ENCODE measurements at places on chromosomes 6 and 20.

DNA sequence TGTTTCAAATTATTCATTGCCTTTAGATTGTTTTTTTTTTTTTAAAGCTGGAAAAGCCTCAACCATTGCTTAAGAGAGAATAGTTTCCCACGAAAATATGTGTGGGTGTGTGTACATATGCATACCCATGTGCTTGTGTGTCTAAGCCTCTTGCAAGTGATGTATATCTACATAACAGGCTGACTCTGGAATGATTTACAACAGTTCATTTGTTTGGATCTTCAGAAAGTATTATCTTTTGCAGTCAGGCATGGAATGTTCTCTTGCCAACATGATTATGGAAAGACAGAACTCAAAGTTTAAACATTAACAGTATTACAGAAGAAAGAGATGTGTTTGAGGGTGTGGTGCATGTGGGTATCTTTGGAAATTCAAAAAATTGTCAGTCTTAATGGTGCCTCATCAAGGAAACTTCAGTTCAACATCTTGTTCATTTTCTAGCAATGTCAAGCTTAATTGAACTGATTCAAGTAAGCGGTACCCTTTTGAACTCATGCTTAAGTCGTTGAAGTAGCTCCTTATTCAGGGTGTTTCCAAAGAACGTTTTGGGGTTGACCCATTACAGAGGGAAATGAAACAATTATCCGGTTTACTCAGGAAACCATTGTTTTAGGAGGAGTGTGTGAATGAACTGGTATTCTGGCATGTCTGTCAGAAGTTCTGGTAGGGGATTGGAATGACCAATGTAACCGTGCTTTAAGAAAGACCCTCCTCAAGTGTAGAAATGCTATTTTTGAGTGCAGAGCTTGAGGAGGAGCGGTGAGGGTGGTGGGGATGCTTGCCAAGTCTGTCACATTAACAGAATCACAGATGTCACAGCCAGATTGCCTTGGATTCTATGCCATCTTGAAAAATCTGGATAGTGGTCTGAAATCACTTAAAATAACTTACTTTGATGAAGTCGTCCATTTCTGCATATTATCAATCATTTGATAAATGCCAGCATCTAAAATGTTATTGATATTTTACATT lies 60.3 kb downstream of the ADGRG6 start:
- DNase-seq, result no peak

DNA sequence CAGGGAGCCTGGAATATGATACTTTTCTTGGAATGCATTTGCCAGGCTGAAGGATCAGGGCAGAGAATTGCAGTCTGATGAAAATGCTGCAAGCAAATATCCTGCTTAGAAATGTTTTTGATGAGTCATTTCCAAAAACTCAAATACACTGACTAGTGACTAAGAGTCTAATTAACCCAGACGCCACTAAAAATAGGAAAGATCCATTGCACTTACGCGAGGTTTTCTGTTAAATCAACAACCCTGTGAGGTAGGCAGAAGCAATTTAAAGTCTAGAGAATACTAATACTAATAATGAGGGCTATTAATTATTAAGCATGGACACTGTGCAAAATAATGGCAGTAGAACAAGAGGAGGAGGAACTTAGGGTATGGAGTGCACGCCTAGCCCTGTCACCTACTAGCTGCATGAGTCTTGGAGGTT lies 130.1 kb upstream of the DOK5 start:
- DNase-seq, result no peak

GRCh38 chr6:126027601-126028000 lies 41.3 kb downstream of the TRMT11 start:
- DNase-seq, result no peak

GRCh38 chr6:113627480-113627879 lies 229.7 kb upstream of the MARCKS start:
- no peak for DNase-seq

DNA sequence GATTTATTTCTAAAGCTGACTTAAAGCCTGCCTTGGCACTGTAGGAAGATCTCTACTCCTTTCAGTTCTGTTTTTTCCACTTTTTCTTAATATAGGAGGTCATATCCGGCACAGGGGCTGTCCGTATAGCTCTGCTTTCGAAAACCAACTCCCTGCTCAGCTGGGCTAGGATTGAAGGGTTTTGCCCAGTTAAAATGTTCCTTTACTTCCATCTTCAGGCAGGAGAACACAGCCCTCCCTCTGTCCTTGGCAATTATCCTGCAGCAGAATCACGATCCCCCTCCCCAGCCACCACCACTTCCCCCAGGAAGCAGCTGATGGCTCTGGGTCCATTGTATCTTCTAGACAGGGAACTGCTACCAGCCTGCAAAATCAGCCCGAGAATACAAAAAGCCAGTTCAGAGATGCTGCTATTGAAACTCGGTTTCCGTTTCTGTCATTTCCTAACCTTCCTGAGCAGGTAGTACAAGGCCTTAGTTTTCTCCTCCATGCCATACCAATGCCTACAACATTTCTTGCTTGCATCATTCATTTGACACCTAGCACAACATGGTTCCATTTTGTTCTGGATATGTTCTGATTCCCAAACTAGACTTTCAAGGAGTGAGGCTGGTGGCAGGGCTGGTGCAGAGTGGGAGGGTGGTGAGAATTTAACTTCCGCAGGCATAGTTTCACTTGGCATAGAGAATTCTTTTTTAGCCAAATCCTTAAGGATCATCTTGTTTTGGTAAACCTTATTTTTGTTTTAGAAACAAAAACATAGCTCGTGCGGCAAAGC lies 53.9 kb downstream of the FAM50B start:
- no peak for DNase-seq

- DNase-seq, result no peak
These were observed 6.0 kb downstream of the SRSF6 start for GRCh38 chr20:43463527-43464218.

- DNase-seq, result no peak
These were observed 243.1 kb downstream of the ESR1 start for GRCh38 chr6:152050451-152051195.

GRCh38 chr20:51627586-51627985 lies 85.1 kb upstream of the NFATC2 start:
- no peak for DNase-seq

DNA sequence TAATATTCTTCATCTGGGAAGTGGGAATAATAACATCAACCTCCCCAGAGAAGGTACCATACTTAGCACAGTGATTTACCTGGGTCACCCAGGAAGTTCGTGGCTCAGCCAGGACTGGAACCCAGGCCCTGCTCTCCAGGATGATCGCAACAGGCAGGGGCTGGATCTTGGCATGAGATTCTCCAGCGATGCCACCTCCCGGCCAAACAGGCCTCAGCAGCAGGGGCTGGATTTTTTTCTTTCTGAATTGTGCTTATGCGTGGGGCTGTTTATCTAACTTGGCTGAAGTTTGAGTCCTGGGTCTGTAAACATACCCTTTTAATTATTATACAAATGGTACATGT lies 129.5 kb upstream of the PTPN1 start:
- DNase-seq, result no peak

GRCh38 chr6:130697271-130697994 lies 129.8 kb upstream of the SMLR1 start:
- no peak for DNase-seq

- DNase-seq, result no peak
These were observed 37.0 kb upstream of the ECI2 start for GRCh38 chr6:4172368-4172767.

GRCh38 chr6:142697001-142697335 lies 248.0 kb downstream of the HIVEP2 start:
- DNase-seq, result no peak

- no peak for DNase-seq
These were observed 571 bp upstream of the PRPF6 start for GRCh38 chr20:63980317-63980805.

- no peak for DNase-seq
These were observed 21.9 kb upstream of the PLN start for GRCh38 chr6:118525913-118526780.

- DNase-seq, result no peak
These were observed 122.6 kb downstream of the SULF2 start for GRCh38 chr20:47662483-47663353.

GRCh38 chr6:168376811-168377483 lies 57.4 kb upstream of the DACT2 start:
- DNase-seq, result no peak

DNA sequence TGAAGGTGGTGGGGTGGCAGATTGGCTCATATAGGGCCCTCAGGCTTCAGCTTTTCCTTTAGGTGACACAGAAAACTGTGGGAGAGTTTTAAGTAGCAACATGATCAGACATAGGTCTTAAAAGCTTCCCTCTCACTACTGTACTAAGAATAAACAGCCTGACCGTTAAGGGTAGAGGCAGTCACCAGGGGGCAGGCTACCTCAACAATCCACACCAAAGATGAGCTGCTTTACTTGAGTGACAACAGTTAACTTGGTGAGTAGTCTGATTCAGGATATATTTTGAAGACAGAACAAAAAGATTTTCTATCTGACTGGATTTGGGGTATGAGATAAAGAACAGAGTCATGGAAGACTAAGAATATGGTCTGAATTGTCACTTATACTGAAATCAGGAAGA lies 193.1 kb upstream of the SHLD1 start:
- peak; percentile 7 for DNase-seq

DNA sequence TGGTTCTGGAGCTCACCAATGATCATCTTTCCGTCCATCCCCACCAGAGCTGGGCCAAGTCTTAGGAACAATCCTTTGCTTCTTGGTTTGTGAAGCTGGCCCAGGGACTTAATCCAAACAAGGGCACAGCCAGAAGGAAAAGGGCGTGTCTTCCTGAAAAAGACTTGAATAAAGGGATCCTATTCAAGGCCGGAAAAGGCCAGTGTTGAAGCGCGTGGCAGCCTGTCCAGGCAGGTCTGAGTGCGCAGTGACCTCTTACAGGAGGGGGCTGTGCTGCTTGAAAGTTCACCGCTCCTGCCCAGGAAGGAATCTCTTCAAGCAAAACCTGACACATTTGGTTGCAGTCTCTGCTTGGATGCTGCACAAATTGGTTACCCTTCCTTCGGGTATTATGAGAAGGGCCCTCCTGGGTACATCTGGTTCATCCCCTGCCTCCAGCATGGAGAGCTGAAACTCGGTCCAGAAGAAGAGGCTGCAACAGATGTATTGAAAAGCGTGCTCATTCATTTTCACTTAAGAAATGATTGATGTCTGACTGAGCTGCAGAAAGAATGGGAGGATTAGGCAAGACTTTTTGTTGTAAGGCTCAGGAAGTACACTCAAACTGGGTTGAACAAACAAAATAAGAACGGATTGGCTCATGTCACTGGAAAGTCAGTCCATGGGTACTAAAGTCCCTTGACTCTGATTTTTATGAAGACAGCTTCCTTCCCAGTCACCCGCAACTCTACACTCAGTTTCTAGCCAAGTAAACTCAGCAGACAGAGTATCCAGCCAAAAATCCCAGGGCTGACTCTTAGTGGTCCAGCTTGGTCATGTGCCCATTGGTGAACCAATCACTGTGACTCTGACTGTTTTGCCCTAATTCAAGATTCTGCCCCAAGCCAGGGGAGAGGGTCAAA lies 136.3 kb downstream of the TFAP2C start:
- no peak for DNase-seq

DNA sequence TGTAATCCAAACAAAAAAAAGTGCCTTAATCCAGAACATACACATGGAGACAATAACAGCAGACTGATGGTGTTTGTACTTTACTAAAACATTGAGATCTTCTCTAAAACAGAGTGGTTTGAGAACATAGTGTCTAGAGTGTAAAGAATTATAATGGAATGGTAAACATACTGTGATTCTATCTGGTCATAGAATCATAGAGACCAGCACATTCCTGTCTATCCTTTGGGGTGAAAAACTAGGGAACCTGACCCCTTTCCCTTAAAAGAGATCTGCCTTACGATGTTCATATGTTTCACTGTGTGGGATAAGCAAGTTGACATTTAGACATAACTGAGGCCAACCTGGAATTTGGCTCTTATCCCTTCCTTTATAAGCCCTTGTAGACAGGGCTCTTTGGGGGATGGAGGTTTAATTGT lies 55.7 kb downstream of the TRMT11 start:
- no peak for DNase-seq

DNA sequence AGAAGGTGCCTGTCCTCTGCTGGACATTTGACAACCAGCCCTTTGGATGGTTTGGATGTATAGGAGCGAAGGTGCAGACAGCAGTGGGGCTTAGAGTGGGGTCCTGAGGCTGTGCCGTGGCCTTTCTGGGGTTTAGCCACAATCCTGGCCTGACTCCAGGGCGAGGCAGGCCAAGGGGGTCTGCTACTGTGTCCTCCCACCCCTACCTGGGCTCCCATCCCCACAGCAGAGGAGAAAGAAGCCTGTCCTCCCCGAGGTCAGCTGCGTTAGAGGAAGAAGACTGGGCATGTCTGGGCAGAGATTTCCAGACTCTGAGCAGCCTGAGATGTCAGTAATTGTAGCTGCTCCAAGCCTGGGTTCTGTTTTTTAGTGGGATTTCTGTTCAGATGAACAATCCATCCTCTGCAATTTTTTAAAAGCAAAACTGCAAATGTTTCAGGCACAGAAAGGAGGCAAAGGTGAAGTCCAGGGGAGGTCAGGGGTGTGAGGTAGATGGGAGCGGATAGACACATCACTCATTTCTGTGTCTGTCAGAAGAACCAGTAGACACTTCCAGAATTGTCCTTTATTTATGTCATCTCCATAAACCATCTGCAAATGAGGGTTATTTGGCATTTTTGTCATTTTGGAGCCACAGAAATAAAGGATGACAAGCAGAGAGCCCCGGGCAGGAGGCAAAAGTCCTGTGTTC lies 1.3 kb upstream of the CDKN1A start:
- no peak for DNase-seq

Measured in stimulated activated CD8-positive, alpha-beta memory T cell treated with anti-CD3 and anti-CD28 coated beads, Interleukin-2, amount 100 ng/mL, for 1 hour (primary cell).